Lower leg skin (tissue), 4 donors: ENCODE measurements at places on chromosomes 5 and 9.

- no peak for DNase-seq
These were observed 14.4 kb upstream of the HRCT1 start for GRCh38 chr9:35891646-35892045.

DNA sequence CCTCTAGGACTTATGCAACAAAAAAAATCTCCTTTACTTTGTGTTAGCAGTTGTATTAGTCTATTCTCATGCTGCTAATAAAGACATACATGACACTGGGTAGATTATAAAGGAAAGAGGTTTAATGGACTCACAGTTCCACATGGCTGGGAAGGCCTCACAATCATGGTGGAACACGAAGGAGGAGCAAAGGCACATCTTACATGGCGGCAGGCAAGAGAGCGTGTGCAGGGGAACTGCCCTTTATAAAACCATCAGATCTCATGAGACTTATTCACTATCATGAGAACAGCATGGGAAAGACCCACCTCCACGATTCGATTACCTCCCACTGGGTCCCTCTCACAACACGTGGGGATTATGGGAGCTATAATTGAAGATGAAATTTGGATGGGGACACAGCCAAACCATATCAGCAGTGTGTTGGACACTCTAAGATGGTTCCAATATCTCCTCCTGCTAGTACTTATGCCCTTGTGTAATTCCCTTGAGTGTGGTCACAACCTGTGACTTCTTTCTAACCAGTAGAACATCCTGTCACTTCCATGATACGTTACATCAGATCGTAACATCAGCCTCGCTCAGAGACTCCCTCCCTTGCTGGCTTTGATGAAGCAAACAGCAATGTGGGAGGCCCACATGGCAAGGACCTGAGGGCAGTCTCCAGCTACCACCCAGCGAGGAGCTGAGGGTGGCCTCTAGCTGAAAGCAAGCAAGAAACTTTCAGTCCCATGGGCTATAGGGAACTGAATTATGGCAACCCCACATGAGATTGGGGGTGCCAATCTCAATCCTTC is 113.5 kb upstream of the PITX1 start:
- peak; percentile 15 for DNase-seq

- DNase-seq: no peak
These were observed 41.1 kb upstream of the CDC42SE2 start for GRCh38 chr5:131222731-131223130.

GRCh38 chr9:37339923-37340322 is 82.6 kb upstream of the GRHPR start:
- no peak for DNase-seq

- DNase-seq: no peak
These were observed 59.2 kb downstream of the TNC start for GRCh38 chr9:115058684-115059315.

DNA sequence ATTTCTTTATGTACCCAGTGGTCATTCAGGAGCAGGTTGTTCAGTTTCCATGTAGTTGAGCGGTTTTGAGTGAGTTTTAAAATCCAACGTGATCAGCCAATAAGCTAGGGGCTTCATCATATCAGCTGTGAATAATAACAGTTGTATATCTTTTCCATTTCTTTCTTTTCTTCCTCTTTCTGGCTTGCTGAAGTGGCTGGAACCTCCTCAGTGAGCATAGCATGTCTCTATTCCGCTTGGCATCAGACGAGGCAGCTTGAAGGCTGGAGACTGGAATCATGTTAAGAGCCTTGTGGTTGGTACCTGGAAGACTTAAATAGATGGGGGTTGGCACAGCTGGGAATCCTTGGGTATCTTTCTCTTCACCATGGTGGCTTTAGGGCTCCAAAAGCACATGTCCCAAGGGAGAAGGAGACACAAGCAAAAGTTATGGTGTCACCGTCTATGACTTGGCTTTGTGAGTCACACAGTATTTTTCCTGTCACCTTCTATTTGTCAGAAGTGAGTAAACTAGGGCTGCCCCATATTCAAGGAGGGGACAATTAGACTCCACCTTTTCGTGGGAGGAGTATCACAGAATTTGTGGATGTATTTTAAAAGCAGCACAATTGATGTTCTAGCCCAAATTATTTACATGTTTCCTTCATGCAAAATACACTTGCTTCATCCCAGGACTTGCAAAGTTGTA is 38.0 kb upstream of the RETREG1 start:
- no peak for DNase-seq

GRCh38 chr9:117671468-117671867 is 32.7 kb upstream of the TLR4 start:
- DNase-seq: no peak

DNA sequence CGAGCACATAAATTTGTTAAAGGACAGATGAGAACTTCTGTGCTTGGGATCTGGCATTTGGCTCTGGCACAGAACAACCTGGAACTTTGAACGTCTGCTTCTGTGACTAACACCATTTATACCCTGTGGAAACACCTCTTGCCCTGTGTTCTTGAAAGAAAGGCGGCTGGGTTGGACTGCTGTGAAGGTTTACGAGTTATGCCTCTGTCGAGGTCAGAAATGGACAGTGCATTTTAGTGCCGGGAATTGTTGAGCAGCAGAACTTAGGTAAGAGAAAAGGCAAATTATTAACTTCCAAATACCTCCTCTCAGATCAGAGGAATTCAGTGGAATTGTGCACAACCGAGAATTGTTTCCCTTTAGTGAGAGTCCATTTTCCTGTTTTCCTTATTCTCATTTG is 14.1 kb upstream of the INIP start:
- DNase-seq: no peak

- DNase-seq: no peak
These were observed 226.6 kb downstream of the SNX18 start for GRCh38 chr5:54743997-54744788.

DNA sequence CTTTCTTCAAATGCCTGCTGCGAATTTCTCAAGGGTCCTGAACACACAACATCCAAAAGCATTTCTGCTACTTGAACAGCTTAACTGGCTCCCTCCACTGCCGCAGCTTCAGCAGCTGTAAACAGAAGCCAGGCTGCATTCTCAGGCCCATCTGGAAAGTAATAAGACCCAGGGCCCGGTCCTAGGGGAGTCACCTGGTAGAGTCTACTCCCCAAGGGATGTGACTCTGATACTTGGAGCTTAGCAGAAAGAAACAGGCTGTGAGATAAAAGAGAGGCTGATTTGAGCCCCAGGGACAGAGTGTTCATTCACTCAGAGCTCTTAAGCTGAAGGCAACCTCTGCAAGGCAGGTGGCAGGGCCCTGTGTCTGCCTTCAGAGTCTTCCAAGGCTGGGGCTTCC is 356.8 kb downstream of the SPOCK1 start:
- DNase-seq: no peak
